Osteoblast (primary cell): ENCODE measurements at places on chromosomes 16 and 17. TPM values are rescaled to one million over a fixed set of nuclear protein-coding genes. Genes with fewer than 3 reads are reported as not detected.

GRCh38 chr16:69179328-69180010 lies 7.5 kb upstream of the SNTB2 start:
- peak; percentile 68 for DNase-seq

DNA sequence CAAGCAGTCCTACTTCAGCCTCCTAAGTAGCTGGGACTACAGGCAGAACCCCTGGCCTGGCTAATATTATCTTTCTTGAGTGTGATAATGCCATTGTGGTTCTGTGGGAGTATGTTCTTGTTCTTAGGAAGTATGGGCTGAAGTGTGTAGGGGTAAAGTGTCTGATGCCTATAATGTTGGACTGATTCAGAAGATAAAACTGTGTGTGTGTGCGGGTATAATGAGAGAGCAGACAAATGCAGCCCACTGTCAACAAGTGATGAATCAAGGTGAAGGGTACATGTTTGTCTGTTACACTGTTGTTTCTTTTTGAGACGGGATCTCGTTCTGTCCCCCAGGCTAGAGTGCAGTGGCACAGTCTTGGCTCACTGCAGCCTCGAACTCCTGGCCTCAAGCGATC lies 127.5 kb downstream of the CLEC16A start:
- no peak for DNase-seq

The TNP2 gene
- total RNA-seq = not detected in 2 replicates

DNA sequence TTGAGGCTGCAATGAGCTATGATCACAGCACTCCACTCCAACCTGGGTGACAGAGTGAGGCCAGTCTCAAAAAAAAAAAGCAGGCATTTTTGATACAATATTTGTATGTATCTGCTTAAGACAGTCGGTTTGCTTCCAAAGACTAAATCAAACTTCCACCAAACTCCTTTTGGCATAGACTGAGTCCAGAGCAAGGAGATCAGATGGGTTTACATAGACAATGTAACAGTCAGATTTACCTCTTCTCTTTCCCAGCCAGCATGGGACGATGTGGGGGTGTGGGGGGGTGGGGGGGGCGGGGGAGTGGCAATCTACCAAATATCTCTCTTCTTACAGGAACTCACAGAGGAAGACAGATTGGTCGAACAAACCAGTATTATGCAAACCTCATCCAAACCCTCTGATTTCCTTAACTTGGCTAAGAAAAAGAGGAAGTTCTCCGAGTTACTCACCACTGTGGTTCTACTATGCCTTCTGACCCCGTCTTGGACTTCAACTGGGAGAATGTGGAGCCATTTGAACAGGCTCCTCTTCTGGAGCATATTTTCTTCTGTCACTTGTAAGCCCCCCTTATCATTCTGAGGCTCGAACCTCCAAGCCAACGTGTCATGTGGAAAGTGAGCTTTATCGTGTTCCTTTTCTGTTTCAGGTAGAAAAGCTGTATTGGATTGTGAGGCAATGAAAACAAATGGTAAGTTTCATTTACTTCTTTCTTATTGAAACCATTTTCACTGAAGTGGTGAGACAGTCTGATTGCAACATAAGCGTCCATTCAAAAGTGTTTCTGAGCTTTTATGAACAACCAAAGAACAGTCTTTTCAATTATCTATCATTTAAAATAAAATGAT lies at the start of gene MILR1:
TSS of gene MILR1 (plus strand) at position 451 of the 848 bp plus-strand sequence. CDS start at position 505, 54 bp downstream.
- peak; percentile 86 for DNase-seq

GRCh38 chr16:4798456-4798855 lies 3.3 kb downstream of the SMIM22 start:
- peak; percentile 46 for DNase-seq

DNA sequence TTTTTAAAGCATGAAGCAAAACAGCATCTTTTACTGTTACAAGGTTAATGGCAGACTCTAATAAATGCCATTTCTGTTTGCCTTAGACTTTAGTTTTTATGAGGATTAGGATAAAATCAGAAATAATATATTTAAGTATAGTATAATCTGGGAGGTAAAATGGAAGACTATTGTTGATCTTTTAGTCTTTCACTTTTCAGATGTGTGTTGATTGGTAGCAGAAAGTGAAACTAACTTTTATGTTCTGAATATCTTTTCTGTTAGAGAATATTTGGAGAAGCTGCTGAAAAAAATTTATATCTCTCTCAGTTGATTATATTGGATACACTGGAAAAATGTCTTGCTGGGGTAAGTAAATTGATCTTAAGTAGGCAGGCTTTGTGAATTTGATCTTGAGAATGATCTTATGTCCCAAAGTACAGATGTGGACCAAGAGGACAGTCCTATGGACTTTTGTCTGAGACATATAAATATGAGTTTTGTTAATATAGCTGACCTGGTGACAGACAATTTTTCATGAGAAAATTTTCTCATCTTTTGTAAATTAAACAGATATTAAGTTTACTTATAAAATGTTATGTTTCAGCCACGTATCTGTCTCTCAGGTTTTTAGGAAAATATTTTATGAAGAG lies 64.1 kb downstream of the NF1 start:
- DNase-seq = peak; percentile 1

DNA sequence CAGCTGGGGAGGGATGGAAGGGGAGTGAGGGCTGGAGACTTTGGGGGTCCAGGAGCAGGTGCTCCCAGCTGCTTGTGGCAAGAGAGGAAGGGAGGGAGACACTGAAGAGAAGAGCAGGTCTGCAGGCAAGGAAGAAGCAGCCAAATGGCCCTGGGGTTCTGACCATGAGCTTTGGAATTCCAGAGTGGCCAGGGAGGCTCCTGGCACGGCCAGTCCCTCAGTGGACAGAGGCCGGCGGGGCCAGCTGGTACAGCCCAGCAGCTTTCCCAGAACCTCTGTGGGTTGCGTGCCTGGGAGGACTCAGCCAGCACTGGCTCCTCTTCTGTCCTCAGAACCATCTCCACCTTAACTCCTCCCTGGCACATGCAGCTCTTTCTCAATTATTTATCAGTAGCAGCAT lies 233.0 kb downstream of the MSI2 start:
- DNase-seq = no peak

DNA sequence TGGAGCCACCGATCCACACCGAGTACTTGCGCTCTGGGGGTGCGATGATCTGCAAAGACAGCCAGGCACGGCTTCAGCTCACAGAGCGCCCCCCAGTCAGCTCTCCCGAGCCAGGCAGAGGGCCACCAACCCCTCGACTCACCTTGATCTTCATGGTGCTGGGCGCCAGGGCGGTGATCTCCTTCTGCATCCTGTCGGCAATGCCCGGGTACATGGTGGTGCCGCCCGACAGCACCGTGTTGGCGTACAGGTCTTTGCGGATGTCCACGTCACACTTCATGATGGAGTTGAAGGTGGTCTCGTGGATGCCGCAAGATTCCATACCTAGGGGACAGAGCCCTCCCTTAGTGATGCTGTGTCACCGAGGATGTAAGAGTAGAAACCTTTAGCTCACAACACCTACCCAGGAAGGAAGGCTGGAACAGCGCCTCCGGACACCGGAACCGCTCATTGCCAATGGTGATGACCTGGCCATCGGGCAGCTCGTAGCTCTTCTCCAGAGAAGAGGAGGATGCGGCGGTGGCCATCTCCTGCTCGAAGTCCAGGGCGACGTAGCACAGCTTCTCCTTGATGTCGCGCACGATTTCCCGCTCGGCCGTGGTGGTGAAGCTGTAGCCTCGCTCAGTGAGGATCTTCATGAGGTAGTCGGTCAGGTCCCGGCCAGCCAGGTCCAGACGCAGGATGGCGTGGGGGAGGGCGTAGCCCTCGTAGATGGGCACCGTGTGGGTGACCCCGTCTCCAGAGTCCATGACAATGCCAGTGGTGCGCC lies 1.6 kb downstream of the ACTG1 start:
- DNase-seq = no peak

- DNase-seq = peak; percentile 69
Measured at GRCh38 chr16:56931271-56931891, 561 bp upstream of the HERPUD1 start.
